Stimulated activated CD8-positive, alpha-beta memory T cell treated with anti-CD3 and anti-CD28 coated beads, Interleukin-12 subunit alpha, Interleukin-12 subunit beta, amount 100 ng/mL, for 4 hours (primary cell): ENCODE measurements at places on chromosomes 1 and 21.
A peak's percentile ranks its signal among the peaks of the same experiment; 100 is the strongest.

- no peak for DNase-seq
Observed at GRCh38 chr1:226355669-226356551, 46.9 kb upstream of the LIN9 start.

DNA sequence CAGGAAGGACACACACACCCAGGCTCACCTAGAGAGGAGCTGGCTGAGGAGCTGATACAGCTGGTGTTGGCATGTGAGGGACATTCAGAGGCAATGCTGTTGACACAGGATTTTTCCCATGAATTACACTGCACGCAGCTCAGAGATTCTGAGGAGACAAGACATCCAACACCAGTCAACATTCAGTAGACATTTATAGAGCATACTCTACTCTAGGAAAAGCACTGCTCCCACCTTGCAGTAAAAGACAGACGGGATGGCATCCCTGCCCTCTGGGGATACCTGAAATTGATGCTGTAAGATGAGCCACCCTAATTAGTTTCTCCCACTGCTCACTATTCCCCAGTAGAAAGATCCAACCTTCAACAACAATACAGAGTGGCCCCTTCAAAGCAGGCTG, 5.1 kb downstream of the LYPD8 start:
- DNase-seq: no peak

- no peak for DNase-seq
Observed at GRCh38 chr1:60861961-60862567, 220.3 kb upstream of the NFIA start.

- no peak for DNase-seq
Observed at GRCh38 chr1:113153116-113153803, 80.3 kb downstream of the LRIG2 start.

DNA sequence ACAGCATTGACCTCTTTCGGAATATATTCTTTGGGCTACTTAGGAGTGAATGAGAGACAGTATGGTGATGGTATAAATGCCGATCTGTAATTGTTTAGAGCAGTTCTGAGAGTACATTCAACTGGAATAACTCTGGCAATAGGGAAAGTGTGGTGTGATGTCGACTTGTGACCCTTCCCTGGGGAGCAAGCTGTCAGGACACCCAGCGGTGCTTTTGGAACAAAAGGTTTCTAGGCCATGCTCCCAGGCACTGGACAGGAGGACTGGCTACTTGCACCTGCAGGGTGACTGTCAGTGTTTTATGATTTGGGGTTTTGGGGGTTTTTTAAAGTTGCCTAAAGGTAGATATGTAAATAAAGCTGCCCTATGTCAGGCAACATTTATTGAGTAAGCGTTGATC, 50.9 kb downstream of the MACO1 start:
- DNase-seq: no peak

DNA sequence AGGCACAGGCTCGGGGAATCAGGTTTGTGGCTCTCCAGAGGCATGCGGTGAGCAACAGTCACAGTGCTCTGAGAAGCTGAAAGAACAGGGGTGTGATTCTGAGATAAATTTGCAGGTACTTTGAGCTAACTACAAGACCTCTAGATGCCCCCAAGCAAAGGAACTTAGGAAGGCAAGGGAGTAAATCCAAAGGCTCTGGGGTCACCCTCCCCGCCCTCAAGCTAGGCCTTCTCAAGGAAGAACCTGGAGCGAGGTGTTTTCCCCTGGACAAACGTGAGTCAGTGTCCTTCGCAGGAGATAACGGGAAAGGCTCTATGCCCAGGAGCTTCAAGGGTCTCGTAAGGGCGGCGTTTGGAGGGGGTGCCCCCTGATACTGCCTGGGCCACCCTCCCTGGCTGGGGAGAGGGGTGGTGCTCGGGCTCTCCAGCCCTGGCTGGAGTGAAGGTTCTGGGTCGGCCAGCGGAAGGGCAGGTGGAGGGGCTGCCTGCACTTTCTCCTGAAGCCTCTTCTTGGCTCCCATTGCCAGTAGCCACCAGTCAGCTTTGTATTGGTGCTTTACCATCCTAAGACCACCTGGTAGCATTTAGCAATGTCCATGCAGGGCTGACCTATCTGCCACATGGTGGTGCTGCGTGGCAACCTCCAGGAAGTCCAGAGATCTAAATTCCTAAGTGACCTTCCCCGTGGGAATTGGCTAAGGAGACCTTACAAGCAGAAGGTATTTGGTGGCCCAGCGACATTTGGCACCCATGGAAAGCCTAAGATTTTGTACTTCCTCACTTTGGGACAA, 44.0 kb downstream of the GPR161 start:
- no peak for DNase-seq

DNA sequence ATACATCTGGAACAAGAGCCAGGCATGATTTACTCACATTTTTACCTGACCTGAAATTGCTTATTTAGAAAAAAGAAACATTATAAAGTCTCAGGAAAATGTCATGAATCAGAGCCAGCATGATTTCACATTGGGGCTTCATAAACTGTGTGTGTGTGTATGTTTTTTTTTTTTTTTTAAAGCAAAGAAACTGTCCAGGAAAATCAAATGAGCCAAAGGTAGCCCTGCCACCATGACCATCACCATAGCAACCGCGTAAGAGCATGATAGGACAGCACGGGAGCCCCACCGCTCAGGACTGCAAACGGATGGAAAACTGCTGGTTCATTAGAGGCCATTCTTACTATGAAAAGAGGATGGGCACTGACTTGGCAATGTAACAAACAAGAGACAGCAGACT, 139.2 kb downstream of the NTMT2 start:
- no peak for DNase-seq

GRCh38 chr1:169090900-169091311, 15.6 kb upstream of the ATP1B1 start:
- no peak for DNase-seq

GRCh38 chr1:36571106-36571505, 88.4 kb upstream of the CSF3R start:
- no peak for DNase-seq

DNA sequence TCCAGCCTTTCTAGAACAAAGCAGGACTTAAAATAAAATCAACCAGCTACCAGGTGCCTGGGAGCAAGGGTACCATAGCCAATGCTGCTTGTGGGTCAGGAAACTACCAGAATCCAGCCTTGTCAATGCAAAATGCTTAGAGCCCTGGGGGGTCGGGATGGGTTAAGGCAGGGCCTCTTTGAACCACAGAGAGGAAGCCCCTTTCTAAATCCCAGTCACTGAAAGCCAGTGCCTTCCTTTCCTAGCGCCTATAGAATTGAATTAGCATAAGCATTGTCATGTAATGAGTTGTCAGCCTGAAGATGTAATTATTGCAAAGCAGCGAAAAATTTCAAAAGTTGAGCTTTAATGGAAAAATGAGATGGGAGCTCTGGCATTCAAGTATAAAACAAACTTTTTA, 176.6 kb upstream of the DAB1 start:
- no peak for DNase-seq

GRCh38 chr1:64194168-64195080, 9.0 kb upstream of the UBE2U start:
- no peak for DNase-seq

GRCh38 chr1:199163267-199163666, 524.4 kb downstream of the PTPRC start:
- no peak for DNase-seq

- DNase-seq: no peak
Observed at GRCh38 chr1:180922631-180923015, 9.9 kb downstream of the KIAA1614 start.

GRCh38 chr21:29939924-29940275, at the start of gene GRIK1:
Gene GRIK1 (minus strand): TSS chr21:29939996.
- DNase-seq: no peak

- no peak for DNase-seq
Observed at GRCh38 chr1:31717341-31717740, 13.5 kb upstream of the COL16A1 start.

DNA sequence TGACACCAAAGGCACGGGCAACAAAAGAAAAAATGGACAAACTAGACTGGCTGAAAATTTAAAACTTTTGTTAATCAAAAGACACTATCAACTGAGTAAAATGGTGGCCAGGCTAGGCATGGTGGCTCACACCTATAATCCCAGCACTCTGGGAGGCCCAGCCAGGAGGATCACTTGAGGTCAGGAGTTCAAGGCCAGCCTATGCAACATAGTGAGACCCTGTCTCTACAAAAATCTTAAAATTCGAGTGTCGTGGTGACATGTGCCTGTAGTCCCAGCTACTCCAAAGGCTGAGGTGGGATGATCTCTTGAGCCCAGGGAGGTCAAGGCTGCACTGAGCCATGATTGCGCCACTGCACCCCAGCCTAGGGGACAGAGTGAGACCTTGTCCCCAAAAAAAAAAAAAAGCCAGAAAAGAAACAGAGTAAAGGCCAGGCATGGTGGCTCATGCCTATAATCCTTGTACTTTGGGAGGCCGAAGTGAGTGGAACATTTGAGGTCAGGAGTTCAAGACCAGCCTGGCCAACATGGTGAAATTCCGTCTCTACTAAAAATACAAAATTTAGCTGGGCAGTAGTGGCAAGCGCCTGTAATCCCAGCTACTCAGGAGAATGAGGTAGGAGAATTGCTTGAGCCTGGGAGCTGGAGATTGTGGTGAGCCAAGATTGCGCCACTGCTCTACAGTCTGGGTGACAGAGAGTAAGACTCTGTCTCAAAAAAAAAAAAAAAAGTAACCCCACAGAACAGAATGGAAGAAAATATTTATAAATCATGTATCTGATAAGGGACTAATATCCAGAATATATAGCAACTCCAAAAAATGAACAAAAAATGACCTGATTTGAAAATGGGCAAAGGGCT, 8.0 kb downstream of the TUT4 start:
- no peak for DNase-seq

DNA sequence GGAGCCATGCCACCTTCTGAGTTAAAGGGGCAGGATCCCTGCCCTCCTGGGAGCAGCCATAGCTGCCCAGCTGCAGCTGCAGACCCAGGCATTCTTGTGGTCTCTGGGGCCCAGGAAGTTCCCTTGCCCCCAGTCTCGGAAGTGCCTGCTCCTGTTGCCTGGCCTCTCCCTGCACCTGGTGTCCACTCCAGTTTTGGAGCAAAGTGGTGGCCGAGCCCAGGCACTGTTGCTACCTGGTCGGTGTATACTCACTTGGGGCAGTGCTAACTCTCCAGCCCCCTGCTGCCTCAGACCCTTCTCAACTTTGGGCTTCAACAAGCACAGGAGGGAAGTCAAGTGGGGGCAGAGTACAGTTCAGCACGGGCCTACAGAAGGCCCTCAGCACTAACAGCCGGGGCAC, 352.9 kb upstream of the NCAM2 start:
- DNase-seq: no peak

DNA sequence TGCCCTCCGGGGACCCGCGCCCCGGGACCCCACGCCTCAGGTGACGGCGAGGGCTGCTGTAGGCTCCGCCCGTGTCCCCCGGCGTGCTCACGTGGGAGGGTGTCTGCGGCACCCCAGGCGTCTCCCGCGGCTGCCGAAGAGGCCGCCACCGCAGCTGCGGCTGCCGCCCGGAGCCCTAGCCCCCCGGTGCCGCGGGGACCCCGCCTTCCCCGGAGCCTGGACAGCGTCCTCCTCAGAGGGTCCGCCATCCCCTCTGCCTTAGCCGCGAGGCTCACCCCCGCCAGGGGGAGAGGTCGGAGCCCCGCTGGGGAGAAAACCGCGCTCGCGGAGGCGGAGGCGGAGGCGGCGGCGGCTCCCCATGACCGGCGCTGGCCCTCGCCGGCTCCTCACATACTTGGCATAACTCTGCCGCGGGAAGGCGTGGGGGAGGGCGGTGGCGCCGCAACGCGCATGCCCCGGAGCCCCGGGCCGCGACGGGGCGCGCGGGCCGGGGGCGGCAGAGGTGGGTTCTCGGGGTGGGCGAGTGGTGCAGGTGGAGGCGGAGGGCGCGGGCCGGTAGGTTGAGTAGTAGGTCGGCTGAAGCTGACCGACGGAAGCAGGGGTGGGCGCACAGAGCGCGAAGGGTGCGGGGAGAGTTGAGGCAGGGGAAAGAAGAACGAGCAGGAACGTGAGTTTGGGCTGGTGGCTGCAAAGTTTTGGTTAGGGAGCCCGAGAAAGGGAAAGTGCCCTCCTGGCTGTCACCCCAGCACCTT, 700 bp upstream of the SYDE2 start:
- DNase-seq: peak; percentile 55

- no peak for DNase-seq
Observed at GRCh38 chr1:181674617-181675016, 191.3 kb downstream of the CACNA1E start.

DNA sequence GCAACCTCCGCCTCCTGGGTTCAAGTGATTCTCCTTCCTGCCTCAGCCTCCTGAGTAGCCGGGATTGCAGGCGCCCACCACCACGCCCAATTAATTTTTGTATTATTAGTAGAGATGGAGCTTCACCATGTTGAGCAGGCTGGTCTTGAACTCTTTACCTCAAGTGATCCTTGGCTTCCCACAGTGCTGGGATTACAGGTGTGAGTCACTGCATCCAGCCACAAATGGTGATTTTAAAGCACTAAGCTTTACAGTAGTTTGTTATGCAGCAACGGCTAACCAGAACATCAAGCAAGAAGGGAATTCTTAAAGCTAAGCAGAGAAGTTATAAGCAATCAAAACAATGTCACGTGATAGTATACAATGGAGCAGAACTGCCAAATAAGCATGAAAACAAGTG, 65.7 kb downstream of the NVL start:
- DNase-seq: no peak

GRCh38 chr1:178483251-178483957, 13.4 kb downstream of the CLEC20A start:
- no peak for DNase-seq

DNA sequence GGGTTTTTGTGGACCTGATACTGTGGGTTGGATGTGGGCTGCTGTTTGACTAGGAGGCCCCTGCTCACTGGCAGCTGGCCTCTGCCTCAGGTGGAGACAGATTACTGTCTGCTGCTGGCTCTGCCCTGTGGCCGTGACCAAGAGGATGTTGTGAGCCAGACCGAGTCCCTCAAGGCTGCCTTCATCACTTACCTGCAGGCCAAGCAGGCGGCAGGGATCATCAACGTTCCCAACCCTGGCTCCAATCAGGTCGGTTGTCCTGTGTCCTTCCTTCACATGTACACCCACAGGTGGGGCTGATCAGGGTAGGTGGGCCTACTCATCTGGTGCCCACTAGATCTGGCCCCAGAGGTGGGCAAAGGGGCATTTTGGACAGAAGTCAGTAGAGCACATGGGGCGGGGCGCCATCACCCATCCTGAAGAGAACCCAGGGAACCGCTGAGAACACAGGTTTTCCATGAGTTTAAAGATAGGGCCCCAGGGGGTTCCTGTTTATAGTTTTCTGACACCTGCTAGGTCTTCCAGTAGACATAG, 37.2 kb downstream of the ZBTB17 start:
- no peak for DNase-seq

DNA sequence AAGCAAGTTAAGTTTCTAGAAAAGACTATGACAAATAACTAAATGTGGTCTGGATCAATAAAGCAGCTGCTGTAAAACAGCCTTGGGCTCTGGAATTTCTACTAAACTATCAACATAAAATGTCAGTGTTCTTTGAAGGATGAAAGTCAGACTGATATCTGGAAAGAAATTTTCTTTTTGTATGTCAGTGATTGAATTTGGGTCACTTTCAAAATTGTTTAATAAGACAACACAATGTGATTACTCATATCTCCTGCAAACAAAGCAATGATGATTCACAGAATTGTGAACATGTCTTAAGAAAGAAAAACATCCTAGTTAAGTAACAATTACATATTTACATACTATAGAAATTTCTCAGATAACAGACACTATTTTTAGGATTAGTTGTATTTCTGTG, 826.4 kb downstream of the PLA2G4A start:
- no peak for DNase-seq

GRCh38 chr1:209583408-209583807, at the start of gene CAMK1G:
Gene CAMK1G (plus strand): TSS chr1:209583714. CDS start chr1:209594984, 11,270 bp downstream.
- no peak for DNase-seq
